ENCODE measurements at places on chromosomes 1 and 21. TPM values are rescaled to one million over a fixed set of nuclear protein-coding genes. Genes with fewer than 3 reads are reported as not detected.

DNA sequence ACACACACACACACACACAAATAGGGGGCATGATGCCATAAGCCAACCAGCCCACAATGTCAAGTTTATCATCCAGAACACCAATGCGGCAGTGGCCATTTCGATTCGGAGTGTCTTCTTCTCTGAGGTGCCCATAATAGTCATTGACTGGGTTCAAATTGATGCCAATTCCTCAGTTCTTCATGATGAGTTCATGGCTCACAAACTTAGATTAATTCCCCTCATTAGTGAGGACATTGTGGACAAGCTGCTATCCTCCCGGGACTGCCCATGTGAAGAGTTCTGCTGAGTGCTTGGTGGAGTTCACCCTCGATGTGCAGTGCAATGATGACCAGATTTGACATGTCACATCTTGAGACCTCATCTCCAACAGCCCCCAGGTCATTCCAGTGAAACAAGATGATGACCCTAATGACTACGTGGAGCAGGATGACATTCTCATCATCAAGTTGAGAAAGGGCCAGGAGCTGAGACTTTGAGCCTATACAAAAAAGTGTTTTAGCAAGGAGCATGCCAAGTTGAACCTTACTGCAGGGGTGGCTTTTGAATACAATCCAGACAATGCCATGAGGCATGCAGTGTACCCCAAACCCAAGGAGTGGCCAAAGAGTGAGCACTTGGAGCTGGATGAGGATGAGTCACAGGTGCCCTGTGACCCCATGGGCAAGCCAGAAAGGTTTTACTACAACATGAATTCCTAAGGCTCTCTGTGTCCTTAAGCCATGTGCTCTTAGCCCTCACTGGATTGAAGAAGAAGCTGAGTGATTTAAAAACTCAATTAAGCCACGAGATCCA, 211.6 kb upstream of the SAMSN1 start:
- DNase-seq, result no peak
- H3K4me3 ChIP-seq, result no peak overlapping the region
- no peaks in the 10 kb centered on the region for H3K27me3 ChIP-seq

DNA sequence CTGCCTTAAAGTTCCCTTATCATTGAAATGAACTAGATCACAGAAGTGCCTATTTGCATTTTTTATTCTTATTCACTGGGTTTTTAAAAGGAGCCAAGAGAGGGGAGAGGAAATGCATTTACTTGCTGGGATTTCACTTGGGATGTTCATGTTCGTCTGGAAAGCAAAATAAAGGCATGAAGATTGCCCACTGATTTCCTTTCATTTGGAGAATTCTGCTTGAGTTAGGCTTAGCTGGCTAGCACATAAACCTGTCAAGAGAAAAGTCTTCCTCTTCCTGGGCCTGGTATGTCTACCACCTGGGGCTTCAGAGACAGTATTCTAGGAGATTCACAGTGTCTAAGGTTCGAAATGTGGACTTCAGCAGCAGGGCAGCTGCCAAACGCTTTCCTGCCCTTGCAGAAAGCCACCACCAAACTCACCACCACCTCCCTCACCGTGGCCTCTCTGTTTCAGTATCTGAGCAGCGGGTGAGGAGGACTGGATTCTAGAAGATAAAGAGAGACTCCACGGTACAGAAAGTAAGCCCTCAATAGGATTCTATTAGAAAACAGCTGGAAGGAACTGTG, 44.5 kb downstream of the HIVEP3 start:
- no peak overlapping the region for H3K27ac ChIP-seq
- H3K36me3 ChIP-seq, result no peaks in the 10 kb centered on the region
- H3K4me3 ChIP-seq, result no peak overlapping the region
- no peak for DNase-seq
- no peaks in the 10 kb centered on the region for H3K4me1 ChIP-seq

GRCh38 chr1:156591432-156592157, at the start of gene NAXE:
TSS of gene NAXE (plus strand) at chr1:156591776. CDS start at chr1:156591805, 29 bp downstream.
- H3K27ac ChIP-seq, result peak within 1 kb of the TSS; percentile 76
- H3K4me1 ChIP-seq, result peaks cover 8% of the 10 kb centered on the region
- no peaks in the 10 kb centered on the region for H3K36me3 ChIP-seq
- peak within 1 kb of the TSS; percentile 72 for H3K4me3 ChIP-seq
- H3K27me3 ChIP-seq, result no peaks in the 10 kb centered on the region
- DNase-seq, result peak; percentile 88

GRCh38 chr1:54118704-54119103, 34.1 kb downstream of the CDCP2 start:
- H3K4me3 ChIP-seq, result no peak overlapping the region
- H3K4me1 ChIP-seq, result no peaks in the 10 kb centered on the region
- no peaks in the 10 kb centered on the region for H3K36me3 ChIP-seq
- no peak for DNase-seq
- no peaks in the 10 kb centered on the region for H3K27me3 ChIP-seq

DNA sequence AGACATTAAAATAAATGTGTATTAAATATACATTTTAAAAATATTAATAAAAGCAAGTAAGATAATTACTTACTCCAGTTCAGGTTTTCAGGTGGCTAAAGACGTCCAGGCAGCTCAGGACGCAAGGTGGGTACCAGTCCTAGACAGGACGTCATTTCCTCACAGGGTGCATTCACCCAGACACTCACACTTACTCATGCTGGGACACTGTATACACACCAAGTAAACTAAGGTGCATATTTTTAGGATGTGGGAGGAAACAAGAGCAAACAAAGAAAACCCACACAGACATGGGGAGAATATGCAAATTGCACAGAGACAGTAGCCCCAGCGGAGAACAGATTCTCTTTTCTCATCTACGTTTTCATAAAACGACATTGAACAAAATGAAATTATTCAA, 457.9 kb downstream of the BRINP3 start:
- H3K27me3 ChIP-seq, result no peaks in the 10 kb centered on the region
- H3K36me3 ChIP-seq, result no peaks in the 10 kb centered on the region
- H3K27ac ChIP-seq, result no peak overlapping the region
- no peak overlapping the region for H3K4me3 ChIP-seq
- no peak for DNase-seq

DNA sequence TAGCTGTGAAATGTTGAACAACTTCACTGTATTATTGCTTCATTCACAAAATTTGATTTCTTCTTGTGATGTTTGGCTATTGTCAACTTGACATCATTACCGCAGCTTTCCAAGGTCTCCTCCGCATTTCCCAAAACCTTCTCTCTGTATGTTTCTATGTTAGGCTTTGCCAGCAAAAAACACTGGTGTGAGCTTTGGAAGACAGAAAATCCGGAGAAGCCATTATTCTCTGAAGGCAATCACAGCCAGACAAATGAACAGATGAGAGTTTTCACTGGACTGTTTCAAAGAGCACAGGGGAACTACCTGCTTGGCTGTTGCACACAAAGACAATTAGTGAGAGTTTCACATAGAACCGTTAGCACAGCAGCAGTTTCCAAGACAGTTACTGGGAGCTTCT, 609.6 kb downstream of the BRINP3 start:
- DNase-seq, result no peak
- H3K27ac ChIP-seq, result no peak overlapping the region
- no peaks in the 10 kb centered on the region for H3K4me1 ChIP-seq
- H3K27me3 ChIP-seq, result no peaks in the 10 kb centered on the region

- no peaks in the 10 kb centered on the region for H3K36me3 ChIP-seq
- H3K4me1 ChIP-seq, result peaks cover 22% of the 10 kb centered on the region
- no peak overlapping the region for H3K27ac ChIP-seq
- no peak for DNase-seq
- H3K27me3 ChIP-seq, result no peaks in the 10 kb centered on the region
- no peak overlapping the region for H3K4me3 ChIP-seq
These were observed 79.6 kb upstream of the SLFNL1 start for GRCh38 chr1:41101076-41101475.

SPRR2E gene
- not detected for polyA plus RNA-seq
